Activated CD4-positive, alpha-beta T cell treated with anti-CD3 and anti-CD28 coated beads, Interleukin-2, amount 50 U/mL, for 24 hours (primary cell): ENCODE measurements at places on chromosomes 12 and 14.

GRCh38 chr14:101217080-101217463 lies 313.6 kb upstream of the RTL1 start:
- no peak for DNase-seq

DNA sequence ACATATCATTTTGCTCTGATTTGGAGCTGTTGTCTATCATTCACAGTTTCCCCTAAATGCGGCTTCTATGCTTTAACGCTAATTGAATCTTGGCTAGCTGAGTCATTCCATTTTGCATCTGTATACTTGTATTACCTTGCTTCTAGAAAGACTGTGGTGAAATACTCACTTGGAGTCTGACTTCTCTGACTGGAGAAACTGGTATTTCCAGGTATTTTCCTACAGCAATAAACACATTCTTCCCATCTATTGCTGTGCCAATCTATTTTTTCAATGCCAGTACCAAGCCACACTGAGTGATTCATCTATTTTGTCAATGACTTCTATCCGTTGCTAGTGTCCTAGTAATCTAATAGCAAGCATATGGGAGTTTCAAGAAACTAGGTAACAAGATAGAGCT lies 76.0 kb upstream of the ST8SIA1 start:
- DNase-seq = no peak

DNA sequence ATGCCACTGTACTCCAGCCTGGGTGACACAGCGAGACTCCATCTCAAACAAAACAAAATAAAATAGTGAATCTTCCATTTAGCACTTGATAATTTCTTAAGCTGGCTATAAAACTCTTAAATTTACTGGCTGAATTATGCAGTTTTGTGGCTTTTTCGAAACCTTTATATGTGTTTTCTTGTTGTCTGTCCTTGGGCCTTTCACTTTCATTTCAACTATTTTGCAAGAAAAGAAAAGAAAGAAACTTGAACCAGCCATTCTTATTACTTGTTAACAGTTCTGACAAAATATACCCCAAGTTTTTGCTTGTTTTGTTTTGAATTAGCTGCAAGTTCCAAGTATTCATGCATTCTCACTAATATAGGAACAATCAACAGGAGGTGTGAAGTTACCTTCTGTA lies 42.8 kb downstream of the PRICKLE1 start:
- no peak for DNase-seq

GRCh38 chr14:85596562-85596961 lies 66.6 kb downstream of the FLRT2 start:
- DNase-seq = no peak

GRCh38 chr12:110932046-110932445 lies 11.7 kb upstream of the MYL2 start:
- DNase-seq = no peak

- no peak for DNase-seq
Observed at GRCh38 chr12:28032811-28033537, 60.4 kb upstream of the PTHLH start.

DNA sequence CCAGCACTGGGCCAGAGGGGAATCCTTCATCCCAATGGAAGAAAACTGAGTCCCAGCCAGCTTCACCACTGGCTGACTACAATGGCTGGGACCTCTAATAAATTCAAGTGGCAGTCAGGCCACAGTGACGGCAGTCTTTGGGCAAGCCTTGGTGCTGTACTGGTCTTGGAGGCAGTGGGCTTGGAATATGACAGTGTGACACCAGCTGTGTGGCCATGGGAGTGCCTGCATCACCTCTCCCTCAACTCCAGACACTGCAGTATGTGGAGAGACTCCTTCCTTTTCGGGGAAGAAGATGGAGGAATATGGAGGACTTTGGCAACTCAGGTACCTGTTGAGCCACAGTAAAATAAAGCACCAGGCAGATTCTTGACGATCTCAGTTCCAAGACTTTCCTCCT lies 16.0 kb upstream of the CD163L1 start:
- no peak for DNase-seq

GRCh38 chr12:115943630-115944391 lies 333.7 kb downstream of the MED13L start:
- no peak for DNase-seq

- DNase-seq = no peak
Observed at GRCh38 chr12:86154620-86155019, 101.6 kb downstream of the MGAT4C start.
